Muscle of leg (tissue), 16 donors: ENCODE measurements at places on chromosomes 6 and 20. TPM values are rescaled to one million over a fixed set of nuclear protein-coding genes. Genes with fewer than 3 reads are reported as not detected.

PAX1 gene
- 0.58 TPM for total RNA-seq

NEU1 gene
- 27.1 TPM for total RNA-seq

COL11A2 gene
- 172 TPM for total RNA-seq

MOCS3 gene
- 3.8 TPM for total RNA-seq

DNA sequence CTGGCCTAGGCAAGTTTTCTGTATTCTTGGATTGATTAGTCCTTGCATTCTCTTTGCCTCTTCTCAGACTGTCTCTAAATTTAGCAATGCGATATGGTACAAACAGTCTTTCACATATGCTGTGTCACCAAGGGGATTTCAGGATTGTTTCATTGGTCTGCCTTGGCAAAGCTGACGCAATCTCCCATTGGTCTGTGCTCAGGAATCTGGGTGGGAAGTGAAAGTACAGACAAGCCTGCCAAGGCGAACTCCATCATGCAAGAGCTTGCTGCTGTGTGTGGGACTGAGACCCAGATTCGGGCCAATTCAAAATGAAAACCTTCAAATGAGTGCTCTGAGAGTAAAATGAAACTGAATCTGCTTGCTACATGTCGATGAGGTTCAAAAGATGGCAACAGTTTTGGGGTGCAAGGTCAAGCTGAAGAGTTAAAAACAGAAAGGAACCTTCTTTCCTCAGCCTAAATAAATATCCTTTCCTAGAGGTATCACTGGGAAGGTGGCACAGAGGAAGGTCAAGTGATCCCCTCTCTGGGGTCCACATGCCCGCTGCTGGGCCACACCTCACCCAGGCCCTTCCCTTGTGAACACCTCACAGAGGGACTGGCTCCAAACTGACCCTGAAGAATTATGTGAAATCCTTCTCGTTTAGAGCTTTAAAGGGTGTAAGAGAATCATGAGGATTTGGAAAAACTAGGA lies 198.8 kb upstream of the PREP start:
- DNase-seq = peak; percentile 95

DNA sequence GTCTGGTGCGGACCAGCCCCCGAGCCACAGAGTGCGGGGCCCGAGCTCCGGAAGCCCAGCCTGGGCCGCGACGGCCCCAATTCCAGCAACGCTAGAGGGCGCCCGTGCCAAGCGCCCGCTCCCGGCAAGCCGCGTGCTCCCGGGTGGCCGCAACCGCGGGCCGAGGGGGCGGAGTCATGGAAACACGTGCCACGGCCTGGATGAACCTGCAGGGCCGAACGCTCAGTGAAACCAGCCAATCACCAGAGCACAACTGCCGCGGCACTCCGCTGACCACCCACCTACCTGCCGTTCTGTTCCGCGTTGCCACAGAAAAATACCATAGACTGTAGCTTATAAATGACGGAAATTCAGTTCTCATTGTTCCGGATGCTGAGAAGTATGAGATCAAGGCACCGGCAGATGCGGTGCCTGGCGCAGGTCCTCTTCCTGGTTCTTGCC lies 85.7 kb upstream of the FOXC1 start:
- peak; percentile 80 for DNase-seq

DNA sequence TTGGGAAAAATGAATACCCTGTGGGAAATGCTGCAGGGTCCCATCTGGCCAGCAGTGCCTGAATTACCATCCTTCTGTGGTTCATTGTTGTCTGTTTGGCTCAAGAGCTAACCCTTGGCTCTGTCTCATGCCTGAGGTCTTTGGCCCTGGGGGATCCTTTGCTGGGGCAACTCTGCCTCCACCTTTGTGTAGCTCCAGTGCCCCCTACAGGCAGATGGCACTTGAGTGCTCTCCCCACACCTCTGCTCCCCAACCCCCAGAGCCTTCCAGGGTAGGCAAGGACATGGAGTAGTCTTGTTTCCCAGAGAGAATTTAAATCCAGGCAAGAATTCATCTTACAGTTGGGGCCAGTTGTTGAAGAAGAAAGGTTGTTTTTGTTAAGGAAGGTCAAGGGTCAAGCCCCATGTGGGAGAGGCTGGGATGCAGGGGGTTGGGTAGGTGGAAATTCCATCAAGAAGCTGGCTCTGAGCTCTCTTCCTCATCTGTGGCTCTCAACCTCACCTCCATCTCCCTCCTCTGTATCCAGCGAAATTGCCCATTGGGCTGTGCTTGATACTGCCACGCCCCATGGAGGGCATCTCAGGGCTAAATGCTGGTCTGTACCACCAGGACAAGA lies 44.2 kb downstream of the ZNF831 start:
- DNase-seq = peak; percentile 20

DNA sequence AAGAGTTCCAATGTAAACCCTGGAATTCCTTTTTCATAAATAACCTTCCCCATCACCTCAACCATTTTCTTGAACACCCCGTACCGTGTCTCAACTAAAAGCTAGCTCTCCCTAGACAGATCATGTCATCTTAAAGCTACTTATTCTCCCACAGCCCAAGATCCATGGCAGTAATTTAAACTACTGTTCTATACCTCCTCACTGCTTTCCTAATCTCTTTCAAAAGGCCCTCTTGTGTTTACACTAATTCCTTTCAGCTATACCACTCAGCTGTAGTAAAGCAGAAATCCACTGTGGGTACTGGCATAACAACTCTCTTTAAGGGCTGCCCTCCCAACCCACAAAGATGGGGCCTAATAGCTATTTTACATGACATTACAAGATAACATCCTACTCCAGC lies 67.5 kb downstream of the RNGTT start:
- DNase-seq = no peak

- no peak for DNase-seq
Measured at GRCh38 chr20:48066851-48067250, 281.6 kb upstream of the SULF2 start.

GRCh38 chr20:13684566-13685222 lies 46.0 kb upstream of the TASP1 start:
- no peak for DNase-seq

DNA sequence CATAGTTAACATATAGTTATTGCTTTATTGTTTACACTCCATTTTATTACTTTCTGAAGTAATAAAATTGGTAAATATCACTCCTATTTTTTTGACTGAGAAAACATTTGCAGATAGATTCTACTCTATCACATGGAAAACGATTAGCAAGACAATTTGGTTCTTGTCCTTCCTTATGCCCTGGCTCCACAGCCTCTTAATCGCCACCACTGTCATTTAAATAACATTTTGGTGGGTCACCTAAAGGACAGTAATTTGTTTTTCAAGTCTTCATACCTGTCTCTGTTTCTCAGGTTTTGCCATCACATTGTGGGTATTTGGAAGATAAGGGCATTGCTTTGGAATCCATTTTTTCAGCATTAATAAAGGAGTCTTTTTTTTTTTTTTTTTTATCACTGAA lies 521.5 kb upstream of the IRAK1BP1 start:
- DNase-seq = no peak

DNA sequence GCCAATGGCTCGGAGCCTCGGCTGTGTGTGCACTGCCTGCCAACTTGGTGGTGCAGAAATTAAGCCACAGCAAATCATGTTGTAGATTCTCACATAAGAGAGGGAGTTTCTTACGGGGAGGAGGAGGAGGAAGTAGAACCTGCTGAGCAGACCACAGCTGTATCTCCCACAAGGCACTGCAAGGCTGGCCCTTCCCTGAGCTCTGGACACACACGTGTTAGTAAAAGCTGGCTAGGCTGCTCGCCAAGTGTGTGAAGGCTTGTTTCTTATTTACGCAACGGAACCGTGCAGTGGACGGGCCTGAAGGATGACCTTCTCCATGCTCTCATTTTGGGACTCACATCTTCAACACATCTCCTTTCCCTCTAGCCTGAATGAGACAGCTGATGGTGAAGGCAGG lies 15.7 kb upstream of the QKI start:
- peak; percentile 83 for DNase-seq

GRCh38 chr20:42982218-42982617 lies 207.5 kb downstream of the PTPRT start:
- DNase-seq = no peak

- DNase-seq = no peak
Measured at GRCh38 chr6:165515963-165516624, 146.9 kb downstream of the PDE10A start.

GRCh38 chr6:72522735-72523141 lies 99.1 kb upstream of the KCNQ5 start:
- DNase-seq = no peak

- DNase-seq = no peak
Measured at GRCh38 chr20:51799401-51799860, 2.9 kb downstream of the SALL4 start.

GRCh38 chr6:29924731-29925130 lies 17.6 kb upstream of the HLA-A start:
- DNase-seq = no peak

DNA sequence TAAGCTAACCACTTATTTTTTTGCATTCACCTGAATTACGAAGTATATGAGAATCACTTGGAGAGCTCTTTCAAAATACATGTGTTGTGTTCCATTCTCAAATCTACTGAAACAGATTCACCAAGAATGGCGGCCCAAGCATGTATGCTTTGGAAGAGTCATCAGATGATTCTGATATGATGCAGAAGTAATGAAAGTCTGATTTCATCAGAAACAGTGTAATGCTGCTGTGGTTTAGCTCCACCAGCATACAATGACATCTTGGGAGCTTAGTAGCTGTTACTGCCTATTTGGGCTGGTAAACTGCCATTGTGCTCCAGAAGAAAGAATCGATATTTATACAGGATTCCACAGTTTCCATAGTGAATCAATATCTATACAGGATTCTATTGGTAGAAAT lies 52.9 kb downstream of the UBR2 start:
- no peak for DNase-seq

DNA sequence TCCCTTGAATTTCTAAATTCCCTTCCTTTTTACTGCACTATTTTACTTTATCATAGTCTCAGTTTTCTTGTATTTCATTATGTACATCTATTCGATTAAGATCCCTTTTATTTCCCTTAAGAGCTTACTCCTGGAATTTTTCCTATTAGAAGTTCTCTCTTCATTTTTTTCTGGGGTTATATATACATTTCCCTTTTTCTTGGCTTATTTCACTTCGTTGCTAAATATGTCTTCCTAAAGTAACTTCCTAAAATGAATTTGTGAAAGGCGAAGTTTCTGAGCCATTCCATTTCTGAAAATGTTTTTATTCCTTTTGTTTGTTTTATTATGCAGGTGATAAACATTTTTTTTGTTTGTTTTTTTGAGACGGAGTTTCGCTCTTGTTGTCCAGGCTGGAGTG lies 5.9 kb upstream of the CD109 start:
- no peak for DNase-seq

- peak; percentile 49 for DNase-seq
Measured at GRCh38 chr6:44332585-44332984, 9.9 kb upstream of the SPATS1 start.

DNA sequence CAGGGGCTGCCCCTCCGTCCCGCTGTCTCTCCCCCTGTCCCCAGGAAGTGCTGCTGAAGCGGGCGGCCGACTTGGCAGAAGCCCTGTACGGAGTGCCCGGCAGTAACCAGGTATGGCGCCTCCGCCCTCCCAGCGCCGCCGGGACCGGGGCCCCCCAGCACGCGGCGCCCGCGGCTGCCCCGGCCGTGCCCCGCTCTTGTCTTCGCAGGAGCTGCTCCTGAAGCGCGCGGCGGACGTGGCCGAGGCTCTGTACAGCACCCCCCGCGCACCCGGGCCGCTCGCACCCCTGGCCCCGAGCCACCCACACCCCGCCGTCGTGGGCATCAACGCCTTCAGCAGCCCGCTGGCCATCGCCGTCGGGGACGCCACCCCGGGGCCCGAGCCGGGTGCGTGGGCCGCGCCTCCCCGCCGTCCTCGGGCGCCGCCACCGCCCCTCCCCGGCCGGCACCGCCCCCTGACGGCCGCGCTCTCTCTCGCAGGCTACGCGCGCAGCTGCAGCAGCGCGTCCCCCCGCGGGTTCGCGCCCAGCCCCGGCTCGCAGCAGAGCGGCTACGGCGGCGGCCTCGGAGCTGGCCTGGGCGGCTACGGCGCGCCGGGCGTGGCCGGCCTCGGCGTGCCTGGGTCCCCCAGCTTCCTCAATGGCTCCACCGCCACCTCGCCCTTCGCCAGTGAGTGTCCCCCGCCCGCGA lies 48.4 kb downstream of the CPXM1 start:
- no peak for DNase-seq

DNA sequence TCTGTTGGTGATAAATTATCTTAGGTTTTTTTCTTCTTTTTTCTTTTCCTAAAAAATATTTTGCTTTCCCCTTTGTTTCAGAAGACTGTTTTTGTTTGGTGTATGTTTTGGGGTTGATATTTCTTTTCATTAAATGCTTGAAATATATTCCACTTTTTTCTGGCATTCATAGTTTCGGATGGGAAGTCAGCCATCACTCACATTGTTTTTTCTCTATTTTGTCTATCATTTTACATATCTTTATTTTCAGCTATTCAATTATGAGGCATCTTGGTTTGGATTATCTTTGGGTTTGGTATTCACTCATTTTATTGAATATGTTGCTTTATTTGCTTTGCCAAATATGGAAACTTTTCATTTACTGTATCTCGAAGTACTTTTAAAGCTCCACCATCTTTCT lies 600.5 kb upstream of the EYS start:
- DNase-seq = no peak

DNA sequence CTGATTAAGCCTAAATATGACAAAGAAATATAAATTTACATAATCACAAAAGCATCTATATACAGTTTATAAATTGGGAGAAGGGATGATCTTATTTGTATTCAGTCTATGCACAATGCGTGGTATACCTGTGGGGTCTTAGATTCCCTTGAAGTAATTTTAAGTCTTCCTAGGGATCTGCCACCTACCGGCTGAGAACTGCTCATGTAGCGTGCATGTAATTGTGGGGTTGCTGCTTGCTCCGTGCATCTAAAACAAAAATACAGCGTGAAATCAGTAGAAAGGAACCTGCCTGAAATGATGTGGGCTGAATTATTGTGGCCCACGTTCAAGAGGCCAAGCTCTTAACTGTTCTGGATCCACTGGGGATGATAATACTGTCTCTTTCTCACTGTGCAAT lies 187.3 kb downstream of the MBOAT1 start:
- no peak for DNase-seq

DNA sequence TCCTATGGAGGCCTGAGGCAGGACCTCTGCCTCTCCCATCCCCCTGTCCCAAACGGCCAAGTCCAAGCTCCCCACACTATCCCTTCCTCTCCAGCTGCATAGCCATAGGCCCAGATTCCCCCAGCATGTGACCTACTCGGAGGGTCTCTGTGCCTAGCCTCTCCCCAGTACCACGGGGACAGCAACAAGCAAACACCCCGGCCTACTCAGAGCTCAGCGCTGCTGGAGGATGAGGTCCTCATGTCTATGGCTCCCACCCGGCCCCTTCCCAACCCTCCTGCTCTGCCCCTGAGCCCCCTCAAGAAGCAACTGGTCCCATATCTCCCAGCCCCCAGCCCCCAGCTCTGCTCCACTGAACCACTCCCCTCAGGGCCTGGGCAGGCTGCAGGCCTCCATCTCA lies 24.2 kb downstream of the RNASET2 start:
- DNase-seq = no peak

- DNase-seq = no peak
Measured at GRCh38 chr6:72316675-72317380, 305.0 kb upstream of the KCNQ5 start.

- peak; percentile 88 for DNase-seq
Measured at GRCh38 chr6:81753711-81754577, 1.5 kb upstream of the TENT5A start.
